ENCODE measurements at places on chromosomes 12 and 14. TPM values are rescaled to one million over a fixed set of nuclear protein-coding genes. Genes with fewer than 3 reads are reported as not detected.

GNB3 gene
- total RNA-seq = 1.4 TPM

ZC2HC1C gene
- 5.6 TPM for total RNA-seq

CRIP1 gene
- total RNA-seq = 1,791 TPM

TMED8 gene
- 8.8 TPM for total RNA-seq

ADCY4 gene
- total RNA-seq = not detected

SMIM41 gene
- not detected for total RNA-seq

KCNC2 gene
- not detected for total RNA-seq
